HepG2 (cell line): ENCODE measurements at places on chromosomes 6 and 20. TPM values are rescaled to one million over a fixed set of nuclear protein-coding genes. Genes with fewer than 3 reads are reported as not detected.
A peak's percentile ranks its signal among the peaks of the same experiment; 100 is the strongest.

- no peak overlapping the region for H3K27ac ChIP-seq
- no peak for DNase-seq
- no peaks in the 10 kb centered on the region for H3K4me1 ChIP-seq
- H3K4me3 ChIP-seq: no peak overlapping the region
- H3K36me3 ChIP-seq: no peaks in the 10 kb centered on the region
Measured at GRCh38 chr20:9506964-9507369, 7.4 kb upstream of the LAMP5 start.

DNA sequence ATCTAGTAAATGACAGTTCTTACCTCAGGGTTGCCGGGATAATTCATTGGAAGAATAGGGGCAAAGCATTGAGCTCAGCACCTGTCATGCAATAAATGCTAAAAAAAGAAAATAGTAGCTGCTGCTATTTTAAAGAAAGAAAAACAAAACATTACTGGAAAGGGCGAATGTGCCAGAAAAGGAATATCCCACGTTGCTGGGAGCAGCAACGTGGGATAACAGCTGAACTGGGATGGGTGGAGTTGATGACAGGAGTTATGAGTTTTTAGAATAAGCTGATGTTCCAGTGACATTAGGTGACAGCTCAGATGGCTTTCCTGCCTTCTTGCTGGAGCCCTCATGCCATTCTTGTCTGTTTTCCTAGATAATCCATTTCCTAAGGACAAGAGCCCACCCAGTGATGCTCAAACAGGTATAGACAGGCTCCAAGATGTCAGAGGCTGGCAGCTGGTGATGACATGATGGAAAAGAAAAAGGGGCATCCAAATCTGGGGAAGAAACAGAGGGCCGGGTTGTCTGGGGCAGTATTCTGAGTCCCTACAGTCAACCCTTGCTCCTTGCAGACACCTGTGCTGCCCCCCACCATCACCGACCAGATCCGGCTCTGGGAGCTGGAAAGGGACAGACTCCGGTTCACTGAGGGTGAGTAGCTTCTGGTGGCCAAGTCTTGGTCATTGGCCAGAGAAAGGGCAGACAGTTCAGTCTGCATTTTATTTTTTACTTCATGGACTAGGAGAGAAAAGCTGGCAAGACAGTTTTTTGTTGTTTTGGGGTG lies 1.1 kb upstream of the VARS2 start:
- H3K27ac ChIP-seq: peak overlapping the region; percentile 61
- DNase-seq: no peak
- H3K4me1 ChIP-seq: peaks cover 39% of the 10 kb centered on the region
- H3K4me3 ChIP-seq: no peak overlapping the region

DNA sequence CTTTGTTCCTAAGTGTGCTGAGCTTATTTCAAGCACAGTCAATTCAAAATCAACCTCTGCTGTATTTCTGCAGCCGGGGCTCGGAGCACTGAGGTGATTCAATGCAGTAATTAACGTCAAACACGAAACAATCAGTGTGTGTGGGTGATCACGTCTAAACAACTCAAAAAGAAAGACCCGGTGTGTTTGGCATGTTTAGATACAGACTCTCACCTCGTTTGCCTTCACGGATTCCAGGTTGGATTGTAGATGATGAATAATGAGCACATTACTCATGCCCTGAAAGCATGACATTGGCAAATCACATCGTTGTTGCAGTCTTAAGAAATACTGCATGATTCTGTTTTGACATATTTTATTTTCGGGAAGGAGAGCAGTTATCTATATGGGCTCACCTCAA lies 231.0 kb downstream of the QKI start:
- H3K36me3 ChIP-seq: no peaks in the 10 kb centered on the region
- H3K27me3 ChIP-seq: peaks cover 15% of the 10 kb centered on the region; the same call in 1 of the 3 replicates
- DNase-seq: no peak
- H3K4me1 ChIP-seq: no peaks in the 10 kb centered on the region
- no peak overlapping the region for H3K4me3 ChIP-seq

- peaks cover 99% of the 10 kb centered on the region for H3K4me1 ChIP-seq
- no peaks in the 10 kb centered on the region for H3K27me3 ChIP-seq
- H3K4me3 ChIP-seq: no peak overlapping the region
- H3K36me3 ChIP-seq: no peaks in the 10 kb centered on the region
Measured at GRCh38 chr6:137726582-137726981, 140.5 kb upstream of the TNFAIP3 start.

EPPIN gene
- total RNA-seq: not detected in 2 replicates

LPIN3 gene
- 3.5 and 14.2 TPM in 2 replicates for total RNA-seq
